NCI-H524 (cell line): ENCODE measurements at places on chromosomes 6 and 20.

DNA sequence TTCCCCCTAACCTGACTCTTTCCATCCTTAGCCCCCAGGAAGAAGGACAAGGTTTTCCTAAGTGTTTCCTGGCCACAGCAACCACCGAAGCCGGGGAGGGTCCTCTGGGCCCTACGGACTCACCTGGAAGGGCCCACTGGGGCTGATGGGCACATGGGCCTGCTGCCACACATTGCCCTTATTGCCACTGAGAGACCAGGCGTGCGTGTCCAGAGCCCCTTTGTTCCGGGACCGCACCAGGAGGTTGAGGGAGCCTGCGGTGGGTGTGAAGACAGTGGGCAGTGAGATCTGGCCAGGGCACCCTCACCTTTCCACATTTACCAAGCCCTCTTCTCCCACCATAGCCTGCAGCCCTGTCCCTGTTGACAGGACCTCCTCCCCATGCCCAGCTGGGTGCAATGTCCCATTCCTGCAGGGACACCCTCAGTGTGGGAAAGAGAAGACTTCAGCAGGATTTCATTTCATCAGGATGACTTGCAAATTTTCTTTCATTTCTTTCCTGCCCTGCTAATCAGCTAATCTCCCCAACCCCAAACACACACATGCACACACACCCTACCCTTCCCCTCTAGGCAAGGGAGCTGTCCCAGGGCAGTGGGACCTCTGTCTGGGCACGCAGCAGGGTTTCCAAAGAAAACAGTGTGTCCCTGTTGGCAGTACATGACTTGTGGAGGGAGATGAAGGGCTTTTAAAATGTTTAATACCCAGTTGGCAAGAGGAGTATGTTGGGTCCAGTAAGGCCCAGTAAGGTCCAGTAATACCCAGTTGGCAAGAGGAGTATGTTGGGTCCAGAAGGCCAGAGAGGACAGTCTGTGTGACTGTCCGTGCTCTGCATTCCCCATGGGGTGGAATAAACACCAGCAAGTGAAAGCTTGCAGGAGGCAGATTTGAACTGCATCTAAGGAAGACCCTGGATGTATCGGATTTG lies 59.0 kb downstream of the MDGA1 start:
- DNase-seq = no peak

DNA sequence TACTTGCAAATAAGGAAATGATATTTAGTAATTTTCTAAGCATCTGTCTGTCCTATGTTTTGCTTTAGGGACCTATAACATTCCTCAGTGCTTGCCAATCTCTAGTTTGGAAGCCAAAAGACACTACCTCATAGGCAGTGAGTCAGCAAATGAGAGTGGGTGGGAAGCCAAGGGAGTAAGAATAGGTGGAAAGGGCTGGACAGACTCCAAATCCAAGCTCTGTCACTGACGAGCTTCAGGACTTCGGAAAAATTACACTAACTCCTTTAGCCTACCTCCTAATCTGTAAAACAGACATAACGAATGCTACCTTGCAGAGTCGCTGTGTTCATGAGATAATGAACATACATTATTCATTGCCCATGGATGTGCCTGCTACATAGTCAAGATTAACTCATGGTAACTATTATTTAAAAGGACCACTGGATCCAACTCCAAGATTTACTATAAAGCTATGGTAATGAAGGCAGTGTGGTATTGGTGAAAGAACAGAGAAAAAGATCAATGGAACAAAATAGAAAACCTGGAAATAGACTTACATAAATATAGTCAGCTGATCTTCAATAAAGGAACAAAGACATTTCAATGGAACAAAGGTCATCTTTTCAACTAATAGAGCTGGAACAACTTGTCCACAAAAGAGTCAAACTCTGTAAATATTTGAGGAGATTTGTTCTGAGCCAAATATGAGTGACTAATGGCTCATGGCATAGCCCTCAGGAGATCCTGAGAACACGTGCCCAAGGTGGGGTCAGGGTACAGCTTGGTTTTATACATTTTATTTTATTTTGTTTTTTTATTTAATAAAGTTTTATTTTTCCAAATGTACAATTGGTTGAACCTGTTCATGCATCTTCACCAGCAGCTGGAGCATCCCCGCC lies 64.1 kb downstream of the FAM50B start:
- DNase-seq = no peak

GRCh38 chr6:16238057-16238962 lies at the start of gene GMPR:
Gene GMPR (plus strand): TSS chr6:16238587. CDS start chr6:16238694, 107 bp downstream.
- DNase-seq = peak; percentile 58

GRCh38 chr6:159302594-159302992 lies 133.4 kb downstream of the FNDC1 start:
- no peak for DNase-seq

GRCh38 chr6:148881593-148882311 lies 134.9 kb downstream of the UST start:
- no peak for DNase-seq

DNA sequence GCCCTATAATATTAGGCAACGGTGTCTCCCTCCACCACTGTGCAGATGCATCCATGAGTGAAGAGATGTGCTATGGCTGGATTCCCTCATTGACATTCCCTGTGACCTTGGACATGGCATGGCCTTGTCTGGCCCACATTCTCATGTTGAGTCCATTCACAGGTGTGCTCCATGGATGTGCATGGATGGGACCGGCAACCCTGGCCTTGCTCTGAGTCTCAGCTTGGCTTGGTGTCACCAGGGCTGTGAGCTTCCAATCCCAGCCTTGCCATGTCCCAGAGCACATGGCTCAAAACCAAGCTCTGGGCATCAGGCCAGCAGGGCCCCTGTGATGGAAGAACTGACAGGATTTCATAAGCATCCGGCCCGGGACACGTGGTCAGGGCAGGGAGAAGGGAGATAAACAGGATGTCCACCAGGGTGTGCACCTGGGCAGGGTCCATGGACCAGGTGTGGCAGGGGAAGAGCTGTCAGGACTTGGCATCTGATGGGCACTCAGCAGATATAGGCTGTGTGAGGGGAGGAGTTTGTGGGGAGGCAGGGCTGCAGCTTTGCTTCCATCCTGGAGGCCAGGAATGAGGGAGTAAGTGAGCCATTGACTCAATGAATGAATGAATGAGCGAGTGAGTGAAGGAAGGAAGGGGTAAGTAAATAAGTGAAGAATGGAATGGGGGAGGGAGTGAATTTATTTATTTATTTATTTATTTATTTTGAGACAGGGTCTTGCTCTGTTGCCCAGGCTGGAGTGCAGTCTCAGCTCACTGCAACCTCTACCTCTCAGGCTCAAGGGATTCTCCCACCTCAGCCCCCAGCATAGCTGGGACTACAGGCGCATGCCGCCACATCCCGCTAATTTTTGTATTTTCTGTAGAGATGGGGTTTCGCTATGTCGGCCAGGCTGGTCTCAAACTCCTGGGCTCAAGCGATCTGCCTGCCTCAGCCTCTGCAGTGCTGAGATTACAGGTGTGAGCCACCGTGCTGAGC lies 15.7 kb downstream of the NRSN2 start:
- DNase-seq = peak; percentile 22

DNA sequence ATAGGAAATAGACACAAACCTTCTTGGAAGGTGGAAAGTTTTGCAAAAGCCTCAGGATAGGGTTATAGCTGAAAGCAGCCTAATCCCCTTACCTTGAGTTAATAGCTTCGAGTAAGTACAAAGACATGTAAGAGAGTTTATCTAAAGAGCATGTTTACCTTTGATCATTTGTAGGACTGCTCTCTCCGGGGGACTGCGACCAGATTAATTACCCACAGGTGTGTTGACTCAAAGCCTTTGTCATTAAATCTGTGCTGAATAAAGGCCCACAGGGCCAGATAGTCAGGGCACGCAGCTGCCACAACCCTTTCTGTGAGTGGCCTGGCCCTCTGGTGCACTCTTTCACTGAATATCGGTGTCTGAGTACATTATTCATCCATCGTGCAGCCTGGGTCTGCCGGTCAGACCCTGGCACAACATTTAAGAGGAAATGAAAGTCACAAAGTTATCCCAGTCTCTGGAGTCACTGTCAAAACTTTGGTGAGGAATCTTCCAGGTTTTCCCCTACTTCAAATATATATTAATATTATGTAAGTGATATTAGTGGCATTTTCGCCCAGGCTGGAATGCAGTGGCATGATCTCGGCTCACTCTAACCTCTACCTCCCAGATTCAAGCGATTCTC lies 5.4 kb upstream of the MICA start:
- DNase-seq = no peak

GRCh38 chr6:148203970-148204369 lies 138.7 kb upstream of the SASH1 start:
- peak; percentile 52 for DNase-seq

GRCh38 chr20:32485770-32486478 lies 99.2 kb downstream of the NOL4L start:
- DNase-seq = no peak

- DNase-seq = no peak
These were observed 410.0 kb downstream of the PLCB1 start for GRCh38 chr20:8542110-8542486.

DNA sequence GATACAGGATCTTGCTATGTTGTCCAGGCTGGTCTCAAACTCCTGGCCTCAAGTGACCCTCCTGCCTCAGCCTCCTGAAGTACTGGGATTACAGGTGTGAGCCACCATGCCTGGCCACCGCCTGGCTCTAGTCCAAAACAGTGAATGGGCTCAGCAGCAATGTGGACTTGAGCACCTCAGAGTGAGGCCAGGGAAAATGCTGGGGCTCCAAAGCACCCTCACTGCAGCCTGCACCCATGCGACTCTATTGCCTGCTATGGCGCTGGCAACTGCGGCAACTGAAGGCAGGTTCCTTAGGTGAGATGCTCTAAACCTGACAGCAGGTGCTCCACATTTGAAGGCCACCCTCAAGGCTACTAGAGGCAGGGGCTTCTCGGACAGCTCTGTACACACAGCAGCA lies 26.5 kb downstream of the MAP1LC3A start:
- DNase-seq = no peak

- DNase-seq = no peak
These were observed 100.8 kb upstream of the SLC35B3 start for GRCh38 chr6:8536122-8536521.

DNA sequence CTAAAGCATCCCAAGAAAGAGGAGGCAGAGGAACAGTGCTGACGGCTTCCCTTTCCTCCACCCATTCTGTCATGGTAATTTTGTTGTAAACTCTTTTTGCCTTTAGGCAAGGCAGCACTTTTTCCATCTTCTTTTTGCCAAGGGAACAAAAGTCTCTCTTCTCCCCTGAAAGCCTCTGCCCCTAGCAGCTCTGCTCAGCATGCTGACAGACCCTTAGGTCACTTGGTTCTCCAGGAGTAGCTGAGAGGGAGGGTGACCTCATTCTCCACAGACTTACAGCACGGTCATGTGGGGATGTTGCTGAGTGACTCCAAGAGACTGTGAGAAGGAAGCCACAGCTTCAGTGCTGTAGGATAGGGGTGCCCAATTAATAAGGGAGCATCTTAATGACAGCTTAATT lies 81.1 kb upstream of the RALGAPA2 start:
- DNase-seq = no peak

DNA sequence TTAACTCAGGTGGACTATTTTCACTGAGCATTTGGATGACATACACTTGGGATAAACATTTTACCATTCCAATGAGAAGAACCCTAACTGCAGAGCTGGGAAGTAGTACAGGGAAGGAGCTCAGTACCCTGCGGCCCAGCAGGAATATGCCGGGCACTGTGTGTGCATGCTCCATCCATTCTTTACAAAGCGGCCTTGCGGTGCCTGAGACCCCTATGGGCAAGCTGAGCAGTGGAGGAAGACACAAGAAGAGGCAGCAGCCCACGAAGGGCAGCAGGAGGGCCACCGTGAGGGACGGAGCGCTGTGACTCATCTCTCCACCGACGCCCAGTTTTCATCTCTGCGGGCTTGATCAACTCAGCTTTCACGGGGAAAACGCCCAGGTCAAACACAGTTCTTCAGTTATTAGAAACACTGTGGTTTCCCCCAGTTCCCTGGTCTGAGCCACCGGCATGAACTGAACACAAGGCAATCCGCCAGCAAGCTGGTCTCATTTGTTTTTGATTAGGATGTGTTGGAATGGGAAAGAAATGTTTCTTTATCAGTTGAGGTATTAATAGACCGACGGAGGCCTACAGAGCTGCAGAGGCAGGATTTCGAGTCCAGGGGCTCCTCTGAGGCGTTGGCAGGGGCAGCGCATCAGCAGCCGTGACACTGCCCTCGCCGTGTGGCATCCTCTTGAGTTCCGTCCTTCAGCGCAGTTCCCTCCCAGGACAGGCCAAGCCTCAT lies 44.9 kb downstream of the IRF4 start:
- DNase-seq = no peak
